ENCODE measurements at places on chromosomes 6 and 20.

DNA sequence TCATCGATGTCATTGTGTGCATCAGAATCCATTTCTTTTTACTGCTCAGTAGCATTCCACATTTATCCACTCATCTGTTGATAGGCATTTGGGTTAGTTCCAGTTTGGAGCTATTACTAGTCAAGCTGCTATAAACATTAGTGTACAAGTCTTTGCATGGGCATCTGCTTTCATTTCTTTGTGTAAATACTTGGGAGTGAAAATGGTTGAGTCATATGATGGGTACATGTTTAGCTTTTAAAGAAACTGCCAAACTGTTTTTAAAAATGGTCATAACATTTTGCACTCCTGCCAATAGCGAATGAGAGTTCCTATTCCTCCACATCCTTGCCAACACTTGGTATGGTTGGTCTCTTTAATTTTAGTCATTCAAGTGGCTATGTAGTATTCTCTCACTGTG is 21.2 kb upstream of the SLC22A2 start:
- no peak for DNase-seq

- DNase-seq, result peak; percentile 26
These were observed 32.3 kb downstream of the TULP4 start for GRCh38 chr6:158344534-158344933.

DNA sequence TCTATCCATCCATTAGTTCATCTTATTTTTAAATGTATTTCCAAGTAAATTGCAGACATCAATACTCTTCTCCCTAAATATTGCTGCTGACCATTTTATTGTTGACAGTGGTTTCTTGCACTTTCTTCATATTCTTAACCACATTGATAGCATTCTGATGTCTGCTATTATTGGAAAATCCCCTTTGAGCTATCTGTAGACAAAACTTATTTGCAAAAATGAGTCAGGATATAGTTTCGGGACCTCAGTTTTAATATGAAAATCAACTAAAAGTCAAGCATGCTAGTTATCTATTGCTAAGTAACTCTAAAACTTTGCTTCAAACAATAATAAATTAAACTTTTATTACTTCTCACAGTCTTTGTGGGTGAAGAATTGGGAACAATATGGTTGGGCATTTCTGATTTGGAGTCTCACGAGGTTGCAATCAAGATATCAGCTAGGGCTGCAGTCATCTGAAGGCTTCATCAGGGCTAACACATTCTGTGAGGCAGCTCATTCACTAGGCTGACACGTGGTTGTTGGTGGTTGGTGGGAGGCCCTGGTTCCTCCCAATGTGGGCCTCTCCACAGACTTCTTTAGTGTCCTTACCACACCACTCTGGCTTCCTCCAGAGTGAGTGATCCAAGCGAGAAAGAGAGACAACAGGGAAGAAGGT is 32.7 kb downstream of the CD109 start:
- DNase-seq, result peak; percentile 21

DNA sequence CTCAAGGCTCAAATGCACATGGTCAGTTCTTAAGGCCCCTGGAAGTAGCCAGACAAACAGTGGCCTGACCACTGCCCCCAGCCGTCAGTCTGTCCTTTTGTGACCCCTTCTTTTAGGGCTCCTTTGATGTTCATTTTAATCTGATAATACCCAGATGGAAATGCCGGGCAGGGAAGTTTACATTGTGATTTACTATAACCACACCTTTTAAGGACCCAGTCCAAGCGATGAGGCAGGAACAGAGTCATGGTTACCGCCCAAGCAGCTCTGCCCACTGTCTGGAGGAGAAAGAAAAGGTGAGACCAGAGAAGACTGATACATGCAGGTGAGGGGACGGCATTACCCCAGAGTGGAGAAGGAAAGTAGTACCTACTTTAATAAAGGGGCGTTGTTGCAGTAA is 110.6 kb downstream of the PLEKHG1 start:
- DNase-seq, result no peak

GRCh38 chr6:40350747-40351217 is 236.4 kb downstream of the LRFN2 start:
- no peak for DNase-seq

DNA sequence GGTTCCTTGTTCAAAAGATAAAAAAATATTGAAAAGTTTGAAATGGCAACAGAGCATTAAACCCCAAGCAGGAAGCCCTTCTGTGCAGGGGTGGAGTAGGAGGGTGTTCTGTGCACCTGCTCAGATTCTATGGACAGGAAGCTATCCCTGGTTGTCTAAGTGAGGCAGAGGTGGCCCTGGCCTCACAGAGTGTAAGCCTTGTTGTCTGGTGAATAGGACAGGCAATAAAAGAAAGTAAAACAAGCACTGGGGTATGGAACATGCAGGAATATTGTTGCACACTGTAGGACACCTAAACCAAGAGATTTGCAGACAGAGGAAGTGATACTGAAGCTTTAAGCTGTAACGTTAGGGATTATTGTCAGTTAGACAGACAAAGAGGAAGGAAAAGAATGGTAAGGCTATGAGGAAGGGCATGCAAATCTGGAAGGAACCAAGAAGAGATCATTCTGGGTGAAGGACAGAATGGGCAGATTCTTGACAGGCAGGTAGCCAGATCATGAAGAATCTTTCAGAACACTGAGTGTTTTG is 66.8 kb downstream of the TBC1D7 start:
- no peak for DNase-seq

DNA sequence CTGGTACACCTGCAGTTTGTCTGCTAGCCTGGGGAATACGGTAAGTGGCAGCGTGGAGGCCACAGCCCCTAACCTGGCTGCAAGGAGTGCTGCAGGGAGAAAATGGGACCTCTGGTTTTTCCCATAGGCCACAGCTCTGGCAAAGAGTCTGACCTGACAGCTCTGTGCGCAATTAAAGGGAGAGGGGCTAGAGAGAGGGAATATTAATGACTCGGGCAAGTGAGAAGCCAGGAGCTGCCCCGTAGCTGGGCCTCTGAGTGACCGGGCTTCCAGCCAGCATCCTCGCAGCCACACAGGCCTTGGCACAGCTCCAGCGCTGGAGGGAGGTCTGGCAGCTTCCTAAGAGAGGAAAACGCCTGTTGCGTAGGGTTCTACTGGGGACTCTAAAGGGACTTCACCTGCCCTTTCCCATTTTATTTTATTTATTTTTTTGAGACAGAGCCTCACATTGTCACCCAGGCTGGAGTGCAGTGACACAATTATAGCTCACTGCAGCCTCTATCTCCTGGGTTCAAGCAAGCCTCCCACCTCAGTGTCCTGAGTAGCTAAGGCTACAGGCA is 18.2 kb upstream of the OCSTAMP start:
- DNase-seq, result no peak

- no peak for DNase-seq
These were observed 193.2 kb upstream of the VGLL2 start for GRCh38 chr6:117072134-117072533.

DNA sequence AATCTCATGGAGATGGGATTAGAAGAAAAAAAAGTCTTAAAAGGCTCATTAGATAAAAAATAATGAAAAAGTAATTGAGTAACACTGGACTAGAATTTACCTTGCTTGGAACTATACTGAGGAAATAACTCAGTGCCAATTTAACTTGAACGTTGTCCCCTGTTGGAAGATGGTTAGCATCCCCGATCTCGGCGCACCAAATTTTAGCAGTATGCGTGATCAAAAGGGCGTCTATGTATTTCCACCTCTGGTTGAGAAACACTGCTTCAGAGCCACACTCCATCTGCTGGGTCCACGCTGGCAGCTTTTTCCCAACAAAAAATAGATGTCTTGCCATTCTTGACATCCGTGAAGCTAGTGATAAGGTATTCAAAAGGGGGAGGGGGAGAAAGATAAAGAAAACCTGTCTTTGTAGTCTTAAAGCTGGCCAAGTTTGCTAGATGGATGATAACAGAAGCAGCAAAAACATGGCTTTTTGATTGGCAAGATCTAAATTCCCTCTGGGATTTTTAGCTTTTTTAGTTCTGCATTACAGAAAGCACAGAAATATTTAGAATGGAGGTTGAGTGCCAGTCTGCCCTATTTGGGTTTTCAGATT is 6.4 kb downstream of the HINT3 start:
- no peak for DNase-seq

DNA sequence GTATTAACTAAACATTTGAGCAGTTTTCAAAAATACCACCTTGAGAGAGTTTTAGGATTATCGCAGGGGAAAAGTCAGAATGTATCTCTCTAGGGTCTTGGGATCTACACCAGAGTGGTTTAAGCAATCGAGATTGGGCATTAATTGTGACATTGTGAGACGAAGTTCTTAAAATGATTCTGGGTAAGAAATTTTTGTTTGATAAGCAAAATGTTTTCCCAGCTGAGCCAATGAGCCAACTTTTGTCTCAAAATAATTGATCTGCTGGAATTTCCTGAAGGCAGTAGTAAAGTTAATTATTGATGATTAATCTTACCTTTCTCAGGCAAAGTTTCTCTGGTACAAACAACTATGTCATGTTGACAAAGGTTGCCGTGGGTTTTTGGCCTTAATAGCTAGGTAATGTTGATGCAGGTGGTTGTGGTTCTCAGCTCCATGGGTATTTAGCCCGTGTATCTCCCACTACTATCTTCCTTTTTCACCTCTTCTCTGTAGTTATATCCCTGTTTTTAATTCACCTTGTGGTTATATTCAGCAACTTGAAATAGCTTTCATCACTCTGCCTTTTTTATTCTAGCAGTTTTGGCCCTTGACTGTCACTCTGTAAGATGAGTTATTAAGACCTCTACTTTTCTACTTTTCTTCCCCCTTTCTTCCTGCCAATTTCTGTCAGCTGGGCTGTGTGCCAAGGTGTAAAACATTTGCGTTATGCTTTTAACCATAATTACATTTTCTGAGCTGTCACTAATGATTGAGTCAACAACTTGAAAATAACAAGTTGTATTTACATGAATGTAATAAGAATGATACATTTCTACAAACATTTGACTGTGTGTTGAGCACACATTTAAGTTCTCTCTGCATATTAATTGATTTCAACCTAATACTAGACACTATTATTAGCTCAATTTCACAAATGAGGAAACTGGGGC is 368.3 kb upstream of the BTBD3 start:
- DNase-seq, result no peak

DNA sequence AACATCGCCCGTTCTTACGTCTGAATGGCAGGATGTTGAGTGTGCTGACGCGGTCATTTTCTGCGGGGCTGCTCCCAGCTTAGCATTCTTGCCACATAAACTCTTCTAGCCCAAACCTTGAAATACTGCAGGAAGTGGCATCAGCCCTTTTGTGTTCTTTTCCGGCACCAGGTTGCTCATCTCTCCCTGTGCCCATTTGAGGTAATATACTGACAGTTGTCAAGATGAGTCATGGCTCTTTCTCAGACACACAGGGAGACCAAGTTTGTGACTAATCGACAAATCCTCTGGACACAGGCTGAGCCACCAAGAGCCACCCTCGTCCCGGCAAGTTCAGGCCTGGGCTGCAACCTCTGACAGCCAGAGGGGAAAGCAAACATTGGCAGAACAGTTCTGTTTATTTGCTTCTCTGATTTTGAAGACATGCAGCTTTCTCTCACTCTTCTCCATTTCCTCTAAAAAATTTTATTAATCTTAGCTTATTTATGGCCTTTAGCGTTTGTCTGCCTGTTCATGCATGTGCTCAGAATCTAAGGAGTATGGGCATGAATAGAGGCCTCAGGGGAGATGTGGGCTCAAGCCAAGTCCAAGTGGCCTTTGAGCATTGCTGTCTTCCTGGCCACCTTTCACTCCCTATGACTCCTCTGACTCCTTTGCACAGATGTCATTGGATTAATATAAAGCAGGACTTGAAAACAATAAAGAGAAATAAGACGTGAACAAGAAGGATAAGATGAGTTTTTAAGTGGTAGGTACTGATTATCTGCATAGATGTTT is 328.2 kb upstream of the JAG1 start:
- DNase-seq, result no peak

DNA sequence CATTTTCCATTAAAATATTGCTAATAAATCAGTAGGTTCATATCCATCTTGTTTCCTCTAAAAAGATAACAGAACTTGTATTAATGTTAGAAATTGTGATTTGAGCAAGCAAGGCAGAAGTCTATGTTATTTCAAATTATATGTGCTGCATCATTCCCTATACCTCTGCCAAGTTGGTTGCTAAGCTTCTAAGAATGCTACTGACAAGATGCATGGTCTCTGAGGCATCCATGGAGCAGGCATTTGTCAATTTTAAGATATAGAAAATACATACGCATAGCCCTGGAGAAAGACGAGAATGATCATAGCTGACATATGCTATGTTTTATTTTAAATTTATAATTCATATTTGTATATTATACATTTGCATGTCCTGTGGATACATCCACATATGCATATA is 168.3 kb upstream of the THEMIS start:
- DNase-seq, result no peak

DNA sequence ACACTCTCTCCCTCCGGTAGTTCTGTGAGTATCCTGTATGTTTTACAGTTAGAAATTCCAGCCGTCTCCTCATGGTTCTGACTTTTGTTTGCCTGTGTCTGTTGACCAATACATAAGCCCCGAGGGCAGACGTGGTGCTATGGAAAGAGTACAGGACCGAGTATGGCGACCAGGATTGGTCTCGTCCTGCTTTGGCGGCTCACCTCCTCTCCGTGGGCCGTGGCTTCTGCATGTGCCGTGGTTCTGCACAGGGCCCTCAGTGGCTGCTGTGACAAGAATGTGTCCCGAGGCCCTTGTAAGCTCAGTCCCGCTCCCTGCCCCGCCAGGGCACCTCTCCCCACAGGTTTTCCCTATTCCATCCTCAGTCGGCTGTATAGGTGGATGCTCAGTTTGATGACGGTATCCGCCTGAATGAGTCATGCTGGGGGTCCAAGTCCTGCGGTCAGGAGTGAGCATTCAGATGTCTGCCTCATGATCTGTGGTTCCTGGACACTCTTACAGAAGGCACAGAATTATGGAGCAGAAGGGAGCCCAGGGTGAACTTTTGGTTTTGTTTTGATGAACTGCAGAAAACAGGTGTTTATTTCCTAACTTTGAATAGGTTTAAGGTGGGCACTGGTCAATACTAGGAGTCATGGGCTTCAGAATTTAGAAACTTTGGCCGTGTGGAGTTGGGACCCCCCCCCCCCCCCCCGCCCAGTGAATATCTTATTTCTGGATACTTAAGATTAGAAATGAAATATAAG is 1.2 kb downstream of the ARFGAP1 start:
- no peak for DNase-seq

GRCh38 chr6:43575105-43575771 is 600 bp downstream of the XPO5 start:
- no peak for DNase-seq

DNA sequence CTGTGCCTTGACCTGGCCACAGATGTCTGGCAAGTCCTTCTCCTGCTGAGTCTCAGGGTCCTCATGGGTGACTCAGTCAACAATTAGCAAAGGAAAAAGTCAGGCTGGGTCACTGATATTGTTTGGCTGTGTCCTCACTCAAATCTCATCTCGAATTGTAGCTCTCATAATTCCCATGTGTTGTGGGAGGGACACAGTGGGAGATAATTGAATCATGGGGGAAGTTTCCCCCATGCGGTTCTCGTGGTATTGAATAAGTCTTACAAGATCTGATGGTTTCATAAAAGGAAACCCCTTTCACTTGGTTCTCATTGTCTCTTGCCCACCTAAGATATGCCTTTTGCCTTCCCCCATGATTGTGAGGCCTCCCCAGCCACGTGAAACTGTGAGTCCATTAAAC is 45.7 kb downstream of the PREX1 start:
- no peak for DNase-seq

GRCh38 chr6:16183187-16183664 is 54.3 kb downstream of the MYLIP start:
- peak; percentile 61 for DNase-seq

All from GM10248 (cell line).